Activated T-helper 2 cell treated with anti-CD3 and anti-CD28 coated beads, Interferon-gamma antibody, Interleukin-2, Interleukin-4, amounts not matched to agents 10 μg/mL and 5 μg/mL and 100 μg/mL, durations not matched to agents 14 hours and 24 hours and 36 hours (primary cell): ENCODE measurements at places on chromosomes 12 and 14. TPM values are rescaled to one million over a fixed set of nuclear protein-coding genes. Genes with fewer than 3 reads are reported as not detected.

DNA sequence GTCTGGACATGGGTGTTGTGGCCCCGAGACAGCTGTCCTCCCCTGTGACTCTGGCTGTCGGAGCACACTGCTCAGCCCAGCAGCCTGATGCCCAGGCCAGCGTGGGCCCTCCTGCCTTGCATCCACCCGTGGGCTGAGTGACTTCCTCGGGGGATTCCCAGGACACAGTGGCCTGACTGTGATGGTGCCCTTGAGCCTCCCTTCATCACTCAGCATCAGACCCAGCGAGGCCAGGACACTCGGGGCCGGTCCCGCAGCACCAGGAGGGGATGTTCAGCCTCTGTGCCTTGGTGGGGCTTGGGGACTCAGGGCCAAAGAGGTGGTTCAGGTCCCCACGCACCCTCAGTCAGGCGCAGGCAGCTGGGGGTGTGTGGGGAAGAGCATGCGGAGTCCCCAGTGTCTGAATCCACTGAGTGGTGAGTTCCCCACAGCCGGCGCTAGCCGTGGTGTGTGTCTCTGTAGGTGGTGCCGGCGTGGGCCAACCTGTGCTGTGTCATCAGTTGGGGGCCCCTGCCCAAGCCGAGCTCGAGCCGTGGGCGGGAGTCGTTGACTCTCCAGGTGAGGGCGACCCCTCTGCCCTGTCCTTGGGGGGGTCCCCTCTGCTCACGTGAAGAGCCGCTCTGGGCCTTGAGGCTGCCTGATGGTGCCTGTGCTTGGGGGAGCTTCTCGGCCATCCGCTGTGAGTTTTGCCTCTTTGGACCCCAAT lies 185.8 kb downstream of the ADGRD1 start:
- no peaks in the 10 kb centered on the region for H3K4me1 ChIP-seq
- no peak overlapping the region for H3K27ac ChIP-seq
- H3K4me3 ChIP-seq = no peak overlapping the region
- no peak for DNase-seq
- peaks cover 6% of the 10 kb centered on the region for H3K27me3 ChIP-seq
- H3K36me3 ChIP-seq = no peaks in the 10 kb centered on the region

The GARIN6 gene
- not detected in 2 replicates for total RNA-seq

GRCh38 chr14:99910337-99911309 lies 117.4 kb downstream of the EML1 start:
- DNase-seq = no peak
- no peak overlapping the region for H3K4me3 ChIP-seq
- H3K27me3 ChIP-seq = peaks cover 14% of the 10 kb centered on the region
- no peak overlapping the region for H3K27ac ChIP-seq

The MYO1H gene
- total RNA-seq = not detected in 2 replicates

- H3K27ac ChIP-seq = peak overlapping the region; percentile 78
- peak; percentile 9 for DNase-seq
- no peaks in the 10 kb centered on the region for H3K27me3 ChIP-seq
- peak overlapping the region; percentile 49 for H3K4me3 ChIP-seq
These were observed 36.3 kb upstream of the SINHCAF start for GRCh38 chr12:31362115-31362758.
